Activated CD4-positive, CD25-positive, alpha-beta regulatory T cell treated with anti-CD3 and anti-CD28 coated beads, Interleukin-2, amount 50 U/mL, for 16 hours (primary cell): ENCODE measurements at places on chromosomes 6 and 20.

- no peak for DNase-seq
Measured at GRCh38 chr6:24798740-24799540, at the start of gene ARMH2. Gene ARMH2 (minus strand): TSS chr6:24798917. CDS start chr6:24798857, 60 bp downstream.

GRCh38 chr6:144471986-144472385, 186.9 kb downstream of the UTRN start:
- no peak for DNase-seq

GRCh38 chr6:53065266-53066076, at the start of gene FBXO9:
Gene FBXO9 (plus strand): TSS chr6:53065404. CDS start chr6:53065790, 386 bp downstream.
- peak; percentile 63 for DNase-seq

DNA sequence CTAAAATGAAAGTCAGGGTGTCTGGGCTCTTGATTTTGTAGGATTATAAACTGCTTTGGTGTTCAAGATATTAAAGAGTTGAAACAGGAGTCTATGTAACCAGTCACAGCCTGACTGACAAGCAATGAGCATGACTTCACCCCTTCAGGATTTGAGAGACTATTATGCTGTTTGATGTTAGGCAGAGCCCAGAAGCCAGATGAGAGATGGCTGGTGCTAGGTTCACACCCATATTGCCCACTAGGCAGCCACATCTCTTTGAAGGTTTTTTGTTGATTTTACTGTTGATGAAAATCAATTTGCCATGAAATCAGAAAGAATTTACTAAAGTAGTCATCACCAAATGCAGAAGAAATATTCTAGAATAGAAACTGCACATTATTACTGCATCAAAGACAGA, 243.6 kb downstream of the KHDRBS2 start:
- DNase-seq: no peak

DNA sequence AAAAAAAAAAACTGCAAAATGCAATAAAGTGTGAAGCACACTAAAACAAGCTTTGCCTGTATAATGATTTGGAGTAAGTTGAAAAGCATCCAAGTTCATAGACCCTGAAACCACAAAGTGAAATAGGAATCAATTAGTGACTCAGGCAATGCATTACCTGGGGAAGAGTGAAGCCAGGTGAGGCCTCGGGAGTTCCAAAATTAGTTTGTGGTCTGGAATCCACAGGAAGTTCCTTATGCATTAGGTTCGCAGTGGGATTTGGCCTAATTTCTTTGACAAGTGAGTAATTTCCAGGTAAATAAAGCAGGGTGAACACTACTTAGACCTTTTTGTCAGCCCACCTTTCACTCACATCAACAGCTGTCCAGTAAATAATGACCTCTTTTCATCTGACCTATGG, 490.8 kb downstream of the CBLN4 start:
- DNase-seq: no peak

DNA sequence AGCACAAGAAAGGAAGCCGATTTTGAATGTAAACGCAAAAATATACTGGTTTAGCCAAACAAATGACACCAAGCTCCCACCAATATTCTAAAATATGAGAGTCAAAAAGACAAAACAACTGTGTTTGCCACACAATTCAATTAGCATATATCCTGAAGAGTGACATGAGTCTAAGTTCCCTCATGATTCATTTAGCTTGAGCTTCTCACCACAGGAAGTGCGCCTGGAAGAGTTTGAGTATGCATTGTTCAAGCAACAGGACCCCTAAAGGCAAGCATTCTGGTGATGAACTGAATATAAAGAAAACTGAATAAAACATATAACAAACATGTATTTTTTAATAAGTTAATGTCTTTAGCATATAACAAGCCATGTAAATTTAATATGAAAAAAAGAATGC, 115.2 kb upstream of the RUNX2 start:
- DNase-seq: no peak

GRCh38 chr6:73377225-73377624, 7.5 kb upstream of the OOEP start:
- DNase-seq: no peak

- no peak for DNase-seq
Measured at GRCh38 chr6:105485456-105485855, 82.6 kb upstream of the PREP start.

DNA sequence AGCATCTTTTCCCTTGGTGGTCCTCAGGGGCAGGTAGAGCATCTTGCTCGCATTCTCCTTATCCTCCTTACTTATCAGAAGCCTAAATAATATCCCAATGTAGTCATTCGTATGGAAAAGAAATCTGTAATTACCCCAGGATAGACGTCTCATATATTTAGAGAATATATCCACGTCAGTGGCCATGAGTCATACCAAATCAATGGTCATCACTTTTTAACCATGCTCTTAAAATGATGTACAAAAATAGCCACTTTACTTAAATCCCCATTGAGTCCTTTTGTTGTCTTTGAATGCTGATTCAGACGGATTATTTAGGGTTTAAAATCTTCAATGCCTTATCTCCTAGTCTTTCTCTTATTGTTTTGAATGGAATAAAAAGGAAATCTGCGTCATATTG, 231.7 kb upstream of the STXBP5 start:
- no peak for DNase-seq

GRCh38 chr6:88611721-88612120, 351.7 kb downstream of the RNGTT start:
- no peak for DNase-seq

DNA sequence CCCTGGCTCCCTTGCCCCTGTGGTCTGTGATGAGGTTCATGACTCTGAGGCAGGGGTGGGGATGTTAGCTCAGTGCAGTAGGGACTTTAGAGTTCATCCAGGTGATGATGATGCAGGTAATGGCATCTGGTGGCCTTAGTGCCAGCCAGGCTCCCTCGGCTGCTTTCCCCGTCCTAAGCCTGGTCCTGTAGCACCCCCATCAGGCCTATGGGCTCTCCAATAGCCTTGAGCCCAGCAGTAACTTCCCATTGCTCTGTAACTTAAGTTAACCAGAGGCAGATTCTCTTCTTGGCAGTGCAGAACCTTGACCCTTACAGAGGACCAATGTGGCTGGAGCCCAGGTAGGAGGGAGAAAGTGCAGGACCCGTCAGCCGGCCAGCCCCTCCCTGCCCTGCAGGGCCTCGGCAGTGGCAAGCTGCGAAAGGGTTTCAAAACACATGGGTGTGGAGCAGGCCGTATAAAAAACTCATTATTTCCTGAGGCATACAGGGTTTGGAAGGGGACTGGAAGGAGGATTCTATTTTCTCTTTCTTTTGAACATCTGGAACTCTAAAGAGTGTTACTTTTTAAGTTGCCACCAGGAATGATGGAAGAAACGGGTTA, 406.9 kb downstream of the CDH26 start:
- no peak for DNase-seq

- DNase-seq: no peak
Measured at GRCh38 chr6:7201732-7202541, 94.2 kb downstream of the RREB1 start.

DNA sequence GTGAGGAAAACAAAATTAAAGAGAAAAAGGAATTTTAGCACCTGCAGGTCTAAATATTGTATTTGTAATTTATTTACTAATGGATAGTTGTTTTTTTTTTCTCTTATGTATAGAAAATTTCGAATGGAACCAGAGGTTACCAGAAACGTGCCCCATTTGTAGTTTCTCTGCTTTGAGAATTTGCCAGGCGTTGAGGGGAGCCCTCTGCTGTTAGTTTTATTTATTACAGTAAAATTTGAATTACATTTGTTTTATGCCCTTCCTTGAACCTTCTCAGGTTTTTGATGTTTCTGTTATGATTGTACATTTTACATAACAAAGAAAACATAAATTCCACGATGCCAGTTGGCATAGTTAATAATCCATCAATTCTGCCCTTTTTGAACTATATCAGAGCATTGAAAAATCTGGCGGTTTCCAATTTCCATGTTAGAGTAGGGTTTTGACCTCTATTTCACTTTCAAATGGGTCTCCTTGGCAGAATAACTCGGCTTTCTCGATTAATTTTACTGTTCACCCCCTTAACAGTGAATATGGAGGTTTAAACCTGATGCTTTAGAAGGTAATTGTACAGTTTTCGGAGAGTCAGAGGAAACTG, 35.1 kb upstream of the RFPL4B start:
- no peak for DNase-seq

GRCh38 chr6:106997392-106998158, 23.0 kb upstream of the CD24 start:
- DNase-seq: peak; percentile 4

- DNase-seq: no peak
Measured at GRCh38 chr20:63536241-63536977, 767 bp downstream of the PTK6 start.

DNA sequence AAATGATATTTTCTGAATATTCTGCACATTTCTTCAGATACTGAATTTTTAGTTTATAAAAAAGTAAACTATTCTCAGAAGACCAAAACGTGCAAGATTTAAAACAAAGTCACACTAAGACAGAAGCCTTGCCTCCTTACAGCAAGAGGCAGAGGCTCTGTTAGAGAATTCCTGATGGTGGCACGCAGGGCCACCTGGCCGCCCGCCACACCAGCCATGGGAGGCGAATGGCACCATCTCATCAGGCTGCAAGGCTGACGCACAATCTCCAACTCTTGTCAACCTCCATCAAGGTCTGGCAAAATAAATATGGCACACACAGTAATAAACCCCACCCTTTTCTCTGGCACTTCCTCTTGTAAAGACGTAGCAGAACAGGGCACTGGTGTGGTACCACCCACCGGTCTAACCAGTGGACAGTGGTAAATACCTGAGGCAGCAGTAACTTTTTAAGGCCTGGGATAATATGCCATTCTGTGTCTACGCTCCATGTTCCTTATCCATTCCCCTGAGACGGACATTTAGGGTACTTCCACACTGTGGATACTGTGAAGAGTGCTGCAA, 111.4 kb downstream of the WDR27 start:
- DNase-seq: no peak

DNA sequence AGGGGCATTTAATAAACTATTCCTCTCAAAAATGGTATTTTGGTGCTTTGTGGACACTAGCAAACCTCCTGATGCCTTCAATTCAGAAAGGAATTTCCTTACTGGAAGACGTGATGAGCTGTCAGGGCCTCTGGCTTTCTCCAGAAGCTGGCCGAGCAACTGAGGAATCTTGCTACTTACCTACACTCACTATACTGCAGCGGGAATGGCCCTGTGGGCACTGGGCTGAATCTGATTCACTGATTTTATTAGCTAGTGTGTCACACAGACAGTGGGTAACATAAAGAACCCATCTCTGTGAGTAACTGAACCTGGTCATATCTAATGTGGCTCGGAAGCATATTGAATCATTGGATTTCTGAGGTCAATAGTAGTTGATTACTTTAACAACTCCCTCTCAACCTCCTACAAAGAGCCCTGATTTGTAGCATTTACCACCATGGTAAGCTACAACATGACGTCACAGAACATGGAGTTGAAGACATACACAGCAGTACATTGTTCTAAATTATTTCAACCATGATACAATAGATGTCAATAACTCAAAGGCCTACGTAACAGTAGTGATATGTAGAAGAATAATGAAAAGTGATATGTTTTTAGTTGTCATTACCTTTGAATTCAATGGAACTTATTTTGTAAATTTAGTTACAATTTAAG, 232.1 kb downstream of the SYNE1 start:
- no peak for DNase-seq

GRCh38 chr20:25148181-25148981, 47.1 kb upstream of the ENTPD6 start:
- peak; percentile 21 for DNase-seq

DNA sequence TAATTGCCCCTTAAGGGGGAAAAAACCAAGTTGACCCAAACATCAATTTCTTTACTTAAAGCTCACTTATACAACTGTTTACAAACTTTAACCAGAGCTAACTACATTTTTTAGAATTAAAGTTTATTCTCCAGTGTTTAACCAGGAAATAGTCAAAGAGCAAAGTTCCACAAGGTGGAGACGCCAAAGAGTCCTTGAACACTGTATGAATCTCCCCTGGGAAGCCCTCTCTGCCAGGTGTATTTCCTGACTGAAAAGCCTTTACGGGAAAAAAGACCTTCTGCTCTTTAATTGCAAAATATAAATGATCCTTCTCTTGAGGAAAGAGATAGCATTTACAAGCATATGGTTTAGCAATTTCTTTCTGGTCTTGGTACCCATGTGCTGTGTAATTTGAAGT, 36.2 kb downstream of the BTBD9 start:
- no peak for DNase-seq

- no peak for DNase-seq
Measured at GRCh38 chr6:2229742-2230141, 15.7 kb downstream of the GMDS start.

DNA sequence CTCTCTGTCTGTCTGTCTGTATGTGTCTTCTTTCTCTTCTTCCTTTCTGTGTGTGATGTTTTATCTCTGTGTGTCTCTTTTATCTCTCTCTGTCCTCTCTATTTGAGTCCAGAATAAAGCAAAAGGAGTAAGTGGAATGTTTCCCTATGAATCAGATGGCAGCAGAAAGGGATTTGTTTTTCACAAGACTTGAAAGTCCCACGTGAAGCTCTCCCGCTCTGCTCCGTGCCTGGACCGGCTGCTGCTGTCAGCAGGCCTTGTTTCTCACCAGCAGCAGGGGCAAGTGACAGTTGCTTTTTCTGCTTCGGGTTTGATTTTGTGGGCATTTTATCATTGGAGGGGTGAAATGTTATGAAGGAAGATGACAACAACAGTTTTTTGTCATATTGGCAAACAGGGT, 212.7 kb downstream of the PACRG start:
- no peak for DNase-seq
